ENCODE measurements at places on chromosomes 3 and 15. TPM values are rescaled to one million over a fixed set of nuclear protein-coding genes. Genes with fewer than 3 reads are reported as not detected.

PDZRN3 gene
- 33.9 TPM for total RNA-seq

ANP32A gene
- 40.2 TPM for total RNA-seq

USP50 gene
- 0.34 TPM for total RNA-seq

CIDEC gene
- not detected for total RNA-seq

C3orf52 gene
- total RNA-seq: 2.0 TPM

NR1I2 gene
- under 0.01 TPM for total RNA-seq

CACNA2D3 gene
- total RNA-seq: not detected

HRH1 gene
- total RNA-seq: 38.1 TPM

FGF12 gene
- not detected for total RNA-seq

TICRR gene
- 0.32 TPM for total RNA-seq

SCAANT1 gene
- total RNA-seq: not detected

LMOD3 gene
- under 0.01 TPM for total RNA-seq

SNX33 gene
- total RNA-seq: 21.8 TPM

DNAJA4 gene
- total RNA-seq: 1.2 TPM

EFCAB12 gene
- not detected for total RNA-seq

LEKR1 gene
- total RNA-seq: 0.26 TPM

KLF15 gene
- total RNA-seq: 0.69 TPM

CHL1 gene
- total RNA-seq: 16.2 TPM

STRC gene
- total RNA-seq: 0.09 TPM

CCNB2 gene
- total RNA-seq: 4.6 TPM

MED12L gene
- 0.09 TPM for total RNA-seq

WDR72 gene
- total RNA-seq: not detected

ZPLD1 gene
- under 0.01 TPM for total RNA-seq

Measured in bronchial smooth muscle cell (primary cell).